Activated CD8-positive, alpha-beta memory T cell treated with anti-CD3 and anti-CD28 coated beads for 36 hours (primary cell): ENCODE measurements at places on chromosomes 6 and 20. TPM values are rescaled to one million over a fixed set of nuclear protein-coding genes. Genes with fewer than 3 reads are reported as not detected.

Gene SLC22A3
- not detected for total RNA-seq

Gene SOX18
- not detected for total RNA-seq

Gene KCNS1
- total RNA-seq = 0.52 TPM

Gene ECT2L
- total RNA-seq = not detected
